ENCODE measurements at places on chromosomes 1 and 21.

DNA sequence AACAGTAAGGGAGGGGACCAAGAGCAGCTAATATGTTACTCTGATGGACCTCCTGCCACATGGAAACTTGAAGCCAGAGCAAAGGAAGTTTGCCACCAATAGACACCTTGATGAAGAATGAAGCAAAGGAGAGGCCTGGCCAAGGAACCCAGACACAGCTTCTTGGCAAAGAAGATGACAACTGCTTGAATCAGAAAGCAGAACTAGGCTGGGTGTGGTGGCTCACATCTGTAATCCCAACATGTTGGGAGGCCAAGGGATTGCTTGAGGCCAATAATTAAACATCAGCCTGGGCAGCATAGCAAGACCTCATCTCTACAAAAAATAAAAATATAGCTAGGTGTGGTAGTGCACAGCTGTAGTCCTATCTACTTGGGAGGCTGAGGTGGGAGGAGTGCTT lies 31.7 kb upstream of the CAPZB start:
- no peak for DNase-seq

DNA sequence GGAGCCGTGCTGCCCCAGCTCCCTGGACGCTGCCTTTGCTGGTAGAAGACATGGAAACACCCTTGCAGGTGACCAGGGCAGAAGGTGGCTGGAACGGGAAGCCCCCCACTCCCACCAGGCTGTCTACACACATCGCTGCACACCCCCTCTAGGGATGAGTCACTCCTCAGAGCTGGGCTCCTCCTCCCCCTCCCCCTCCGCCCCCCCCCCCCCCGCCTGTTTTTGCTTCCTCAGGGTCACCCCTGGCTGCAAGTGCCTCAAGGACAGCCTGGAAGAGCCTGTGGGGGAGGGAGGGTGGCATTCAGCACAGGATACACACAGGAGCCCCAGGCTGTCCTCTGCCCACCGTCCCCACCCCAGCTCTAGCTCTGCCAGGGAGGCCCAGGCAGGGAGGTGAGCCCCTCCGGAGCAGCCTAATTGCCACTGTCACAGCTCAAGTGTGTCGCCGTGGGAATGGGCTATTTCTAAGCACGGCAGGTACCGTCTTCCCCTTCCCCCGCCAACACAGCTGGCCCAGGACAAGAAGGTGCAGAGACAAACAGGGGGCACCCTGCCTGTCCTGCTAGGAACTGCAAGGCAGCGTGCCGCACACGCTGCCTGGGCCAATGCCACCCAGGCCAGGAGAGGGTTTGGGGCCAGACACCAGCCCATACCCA lies 2.5 kb downstream of the FNDC10 start:
- DNase-seq, result no peak

DNA sequence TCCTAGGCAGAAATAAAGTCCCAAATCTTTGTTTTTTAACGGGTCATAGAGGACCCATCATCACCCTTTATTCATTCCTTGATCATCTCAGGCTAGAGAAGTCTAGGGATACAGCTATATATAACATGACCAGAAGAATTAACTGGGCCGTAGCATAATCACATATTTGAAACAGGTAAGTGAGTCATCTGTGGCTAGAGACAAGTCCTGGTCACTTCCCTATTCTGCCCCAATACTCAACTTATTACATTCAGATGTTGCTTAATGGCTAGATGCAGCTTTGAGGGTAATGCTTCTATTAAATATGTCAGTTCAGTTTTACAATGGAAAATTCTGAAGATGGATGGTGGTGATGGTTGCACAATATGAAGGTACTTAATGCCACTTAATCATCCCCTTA lies 47.0 kb downstream of the EXO1 start:
- no peak for DNase-seq

- no peak for DNase-seq
Measured at GRCh38 chr1:172686143-172686542, 27.2 kb downstream of the FASLG start.

DNA sequence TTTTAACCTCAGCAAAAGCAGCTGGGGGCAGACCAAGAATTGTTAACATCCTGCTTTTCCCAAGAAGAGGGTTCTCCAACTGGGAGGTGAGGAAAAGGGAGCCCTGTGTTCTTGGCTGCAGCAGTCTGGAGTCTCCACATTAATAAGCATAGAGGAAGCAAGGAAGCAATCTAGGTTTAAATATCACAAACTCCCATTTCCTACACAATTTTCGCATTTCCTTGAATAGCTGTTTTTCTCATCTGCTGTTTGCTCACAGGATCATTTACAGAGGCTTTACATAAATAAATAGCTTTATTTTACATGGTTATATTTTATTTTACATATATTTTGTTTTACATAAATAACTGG lies 124.0 kb downstream of the TRIM33 start:
- no peak for DNase-seq

GRCh38 chr1:30768830-30769718 lies 11.5 kb upstream of the LAPTM5 start:
- no peak for DNase-seq

DNA sequence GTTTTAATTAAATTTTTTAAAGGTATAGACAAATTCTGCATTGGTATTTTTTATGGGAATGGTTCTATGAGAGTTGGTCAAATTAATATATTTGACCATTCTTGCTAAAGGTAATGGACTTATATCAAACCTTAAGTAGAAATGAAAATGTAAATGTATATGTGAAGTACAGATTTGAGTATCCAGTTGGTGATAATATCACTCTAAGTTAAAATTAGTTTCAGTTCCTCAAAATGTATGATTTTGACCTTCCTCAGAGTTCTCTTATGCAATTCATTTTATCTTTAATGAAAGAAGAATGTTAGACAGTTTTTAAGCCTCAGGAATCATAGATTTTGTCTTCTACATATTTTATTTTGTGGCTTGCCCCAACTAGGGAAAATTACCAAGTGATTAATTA lies 1291.5 kb upstream of the B3GALT2 start:
- no peak for DNase-seq

DNA sequence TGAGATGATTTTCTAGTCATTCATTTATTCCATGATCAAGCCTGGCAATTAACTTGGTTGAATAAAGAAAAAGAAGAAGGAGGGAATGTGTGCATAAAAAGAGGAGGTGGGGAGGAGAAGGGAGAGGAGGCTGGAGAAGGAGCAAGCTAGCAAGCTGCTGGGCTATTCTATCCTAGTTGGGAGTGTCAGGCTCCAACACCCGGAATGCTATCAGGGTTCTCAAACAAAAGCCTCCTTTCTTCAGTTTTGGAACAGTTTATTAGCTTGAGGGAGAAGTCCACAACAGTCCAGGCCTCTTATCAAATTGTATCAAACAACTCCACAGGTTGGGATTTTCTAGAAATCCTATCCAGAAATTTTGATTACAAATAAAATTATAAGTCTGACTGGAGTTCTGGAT lies 80.0 kb downstream of the BCAR3 start:
- DNase-seq, result no peak

GRCh38 chr1:50724626-50725286 lies 235.3 kb downstream of the FAF1 start:
- DNase-seq, result no peak

- DNase-seq, result no peak
Measured at GRCh38 chr1:25804244-25804963, 4.4 kb downstream of the SELENON start.

DNA sequence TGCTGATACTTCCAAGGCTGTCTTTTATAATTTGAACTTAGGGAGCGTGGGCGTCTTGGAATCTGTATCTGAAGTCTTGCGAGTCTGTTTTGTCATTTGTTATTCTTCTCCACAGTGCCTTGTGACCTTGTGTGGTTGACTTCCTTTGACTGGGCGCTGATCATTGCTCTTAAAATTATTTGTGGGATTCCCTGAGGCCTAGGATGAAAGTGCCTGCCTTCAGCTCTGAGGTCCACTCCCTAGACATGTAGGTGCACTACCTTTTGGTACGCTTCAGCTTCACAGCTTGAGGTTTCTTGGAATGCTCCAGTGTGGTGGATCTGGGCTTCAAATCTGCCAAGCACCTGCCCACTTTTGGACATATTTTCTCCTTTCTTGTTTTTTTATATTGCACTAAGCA lies 50.2 kb upstream of the IGSF5 start:
- no peak for DNase-seq

DNA sequence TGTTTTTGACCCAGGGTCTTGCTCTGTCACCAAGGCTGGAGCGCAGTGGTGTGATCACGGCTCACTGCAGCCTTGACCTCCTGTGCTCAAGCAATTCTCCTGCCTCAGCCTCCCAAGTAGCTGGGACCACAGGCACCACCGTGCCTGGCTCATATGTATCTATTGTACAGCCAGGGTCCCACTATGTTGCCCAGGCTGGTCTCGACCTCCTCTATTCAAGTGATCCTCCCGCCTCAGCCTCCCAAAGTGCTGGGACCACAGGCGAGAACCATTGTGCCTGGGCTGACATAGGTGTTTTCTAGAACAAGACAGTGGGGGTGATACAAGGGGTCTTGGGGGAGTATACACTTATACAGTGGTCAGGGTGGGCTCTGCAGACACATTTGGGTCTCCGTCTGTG lies 17.5 kb downstream of the FTCD start:
- no peak for DNase-seq

DNA sequence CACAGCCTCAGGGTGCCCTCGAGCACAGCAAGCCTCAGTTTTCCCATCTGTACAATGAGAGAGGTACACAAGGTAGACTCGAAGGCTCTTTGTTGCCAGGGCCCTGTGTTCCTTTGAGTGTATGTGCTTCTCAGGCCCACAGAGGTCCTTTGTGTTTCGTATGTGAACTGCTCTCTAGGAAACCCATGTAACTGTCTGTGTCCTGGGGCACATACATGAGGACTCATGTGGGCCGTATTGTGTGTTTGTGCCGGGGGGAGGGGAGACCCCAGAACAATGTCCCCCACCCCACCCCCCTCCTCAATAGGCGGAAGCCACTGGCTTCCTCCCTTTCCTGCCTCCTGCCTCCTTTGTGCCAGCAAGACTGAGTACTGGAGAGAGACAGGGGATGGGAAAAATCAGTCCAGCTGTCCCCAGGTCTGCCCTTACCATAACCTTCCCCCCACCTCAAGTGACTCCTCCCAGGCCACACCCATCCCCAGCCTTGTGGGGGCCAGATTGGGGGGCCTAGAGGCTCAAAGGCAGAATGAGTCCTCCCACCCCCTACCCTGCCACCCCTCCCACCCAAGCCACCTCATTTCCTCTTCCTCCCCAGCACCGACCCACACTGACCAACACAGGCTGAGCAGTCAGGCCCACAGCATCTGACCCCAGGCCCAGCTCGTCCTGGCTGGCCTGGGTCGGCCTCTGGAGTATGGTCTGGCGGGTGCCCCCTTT lies at the start of gene TIE1:
Gene TIE1 (plus strand): TSS at position 605 of the 717 bp plus-strand sequence. CDS start 90 bp downstream, at position 695.
- no peak for DNase-seq

GRCh38 chr1:166113031-166113430 lies 53.8 kb downstream of the FAM78B start:
- DNase-seq, result no peak

GRCh38 chr1:235054936-235055335 lies 73.7 kb downstream of the TOMM20 start:
- no peak for DNase-seq

GRCh38 chr21:36948686-36949085 lies 17.8 kb downstream of the HLCS start:
- no peak for DNase-seq

GRCh38 chr21:42321231-42321630 lies 6.0 kb upstream of the TFF3 start:
- DNase-seq, result no peak

DNA sequence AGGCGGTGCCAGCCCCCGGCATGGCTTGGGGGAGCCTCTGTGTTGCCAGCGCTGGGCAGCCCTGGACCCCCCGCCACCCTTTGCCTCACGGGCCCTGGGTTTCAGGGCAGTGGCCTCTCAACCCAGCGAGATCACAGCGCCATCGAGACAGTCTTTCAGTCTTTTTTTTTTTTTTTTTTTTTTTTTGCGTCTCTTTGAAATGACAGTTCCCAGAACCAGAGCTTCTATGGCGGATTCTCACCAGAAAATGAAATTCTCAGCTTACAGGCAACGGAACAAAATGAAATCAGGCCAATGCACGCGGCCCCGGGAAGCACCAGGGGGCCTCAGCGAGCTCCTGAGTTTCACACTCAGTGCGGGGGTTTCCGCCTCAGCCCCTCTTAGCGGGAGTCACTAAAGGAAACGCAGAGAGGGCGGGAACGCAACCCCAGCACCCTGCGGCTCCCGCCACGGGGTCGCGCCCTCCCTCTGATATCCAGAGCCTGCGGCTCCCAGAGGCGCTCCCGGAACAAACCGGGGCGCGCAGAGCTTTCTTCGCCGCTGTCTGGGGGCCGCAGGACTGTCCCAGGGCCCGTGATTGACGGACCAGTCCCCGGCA lies 8.0 kb upstream of the COL6A1 start:
- peak; percentile 53 for DNase-seq

GRCh38 chr1:231663211-231663792 lies 36.7 kb downstream of the DISC1 start:
- DNase-seq, result no peak

GRCh38 chr1:111208921-111209320 lies 8.5 kb upstream of the DENND2D start:
- DNase-seq, result no peak

DNA sequence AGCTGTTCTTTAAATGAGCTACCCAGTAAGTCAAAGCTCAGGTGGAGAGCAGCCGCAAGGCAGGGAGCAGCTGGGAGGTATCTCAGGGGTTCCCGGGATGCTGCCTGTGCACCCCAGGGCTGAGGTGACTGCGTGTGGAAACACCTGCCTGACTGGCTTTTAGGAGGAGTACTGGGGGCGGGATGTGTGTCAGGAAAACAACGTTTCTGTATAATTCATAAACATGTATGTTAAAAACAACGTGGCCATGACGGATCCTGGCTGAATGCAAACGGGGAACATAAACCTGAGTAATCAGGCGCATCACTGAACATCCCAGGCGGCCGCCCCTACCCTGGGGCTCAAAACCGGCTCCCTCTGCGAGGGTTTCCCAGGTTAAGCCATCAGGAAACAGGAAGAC lies 1.5 kb downstream of the C1orf159 start:
- no peak for DNase-seq

DNA sequence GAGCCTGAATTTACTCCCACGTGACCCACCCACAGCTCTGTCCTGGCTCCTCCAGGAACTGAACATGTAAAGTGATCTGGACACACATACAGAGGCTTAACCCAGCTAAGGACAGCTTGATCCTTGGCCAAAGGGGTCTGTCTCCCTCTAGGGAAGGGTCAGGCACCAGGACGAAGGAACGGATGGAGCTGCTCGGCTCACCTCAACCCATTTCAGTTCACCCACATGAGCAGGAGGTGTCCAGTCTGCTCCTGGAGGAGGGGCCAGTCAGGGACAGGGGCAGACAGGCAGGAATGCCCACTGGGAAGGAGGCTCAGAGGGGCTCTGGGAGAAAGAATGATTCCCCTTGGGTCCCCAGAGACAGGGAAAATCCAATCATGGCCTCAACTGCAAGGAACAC lies 567.2 kb downstream of the PTPRU start:
- no peak for DNase-seq

DNA sequence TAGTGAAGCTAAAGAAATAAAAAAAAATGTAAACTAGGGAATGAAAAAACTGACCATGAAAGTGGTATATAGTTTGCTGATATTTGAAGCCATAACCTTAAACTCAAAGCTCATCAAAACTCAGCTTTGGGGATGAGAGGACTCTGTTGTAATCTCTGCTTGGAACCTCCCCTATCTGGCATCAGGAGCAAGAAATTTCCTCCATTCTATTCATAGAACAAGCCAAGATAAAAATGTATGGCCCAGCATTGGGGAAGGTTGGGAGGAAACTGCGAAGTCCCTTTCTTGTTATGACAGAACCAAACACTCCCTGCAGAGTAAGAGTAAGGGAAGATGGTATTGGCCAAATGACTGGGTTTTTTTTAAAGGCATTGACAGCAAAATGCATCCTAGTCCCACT lies 35.6 kb downstream of the MCOLN2 start:
- DNase-seq, result no peak
